ENCODE measurements at places on chromosomes 2 and 18.

GRCh38 chr2:68757081-68757480 is 22.5 kb downstream of the ARHGAP25 start:
- no peak for DNase-seq

- DNase-seq = no peak
These were observed 743.6 kb upstream of the FANCL start for GRCh38 chr2:58984731-58985130.

DNA sequence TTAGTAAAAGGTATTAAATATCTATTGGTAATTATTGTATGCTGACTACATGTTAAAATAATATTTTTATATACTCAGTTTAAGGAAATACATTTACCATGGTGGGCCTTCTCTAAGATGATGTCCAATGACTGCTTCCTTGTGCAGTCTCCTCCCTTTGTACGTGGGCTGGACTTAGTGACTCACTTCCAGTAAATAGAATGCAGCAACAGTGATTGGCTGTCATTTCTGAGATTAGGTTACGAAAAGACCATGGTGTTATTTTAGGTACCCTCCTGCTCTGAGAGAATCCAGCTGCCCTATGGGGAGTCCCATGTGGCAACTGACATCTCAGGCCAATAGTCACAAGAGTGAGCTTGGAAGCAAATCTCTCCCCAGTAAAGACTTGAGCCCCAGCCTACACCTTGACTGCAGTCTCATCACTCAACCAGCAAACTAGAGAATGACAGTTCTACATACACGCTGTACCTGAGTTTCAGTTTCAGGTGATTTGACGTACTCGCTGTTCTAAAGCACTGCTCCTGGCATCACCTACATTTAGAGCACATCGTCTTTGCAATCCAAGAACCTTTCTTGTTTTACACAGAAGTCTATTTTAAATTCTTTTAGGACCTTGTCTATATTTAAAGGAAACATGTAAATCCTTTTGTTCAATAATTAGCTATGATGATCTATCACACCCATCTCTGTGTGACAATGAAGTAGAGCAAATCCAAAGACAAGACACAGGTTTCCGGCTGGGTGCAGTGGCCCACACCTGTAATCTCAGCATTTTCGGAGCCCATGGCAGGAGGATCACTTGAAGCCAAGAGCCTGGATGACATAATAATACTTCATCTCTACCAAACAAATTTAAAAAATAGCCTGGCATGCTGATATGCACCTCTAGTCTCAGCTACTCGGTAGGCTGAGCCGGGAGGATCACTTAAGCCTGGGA is 87.2 kb downstream of the COBLL1 start:
- no peak for DNase-seq

- no peak for DNase-seq
These were observed 230.3 kb upstream of the TRIB2 start for GRCh38 chr2:12486205-12487118.

DNA sequence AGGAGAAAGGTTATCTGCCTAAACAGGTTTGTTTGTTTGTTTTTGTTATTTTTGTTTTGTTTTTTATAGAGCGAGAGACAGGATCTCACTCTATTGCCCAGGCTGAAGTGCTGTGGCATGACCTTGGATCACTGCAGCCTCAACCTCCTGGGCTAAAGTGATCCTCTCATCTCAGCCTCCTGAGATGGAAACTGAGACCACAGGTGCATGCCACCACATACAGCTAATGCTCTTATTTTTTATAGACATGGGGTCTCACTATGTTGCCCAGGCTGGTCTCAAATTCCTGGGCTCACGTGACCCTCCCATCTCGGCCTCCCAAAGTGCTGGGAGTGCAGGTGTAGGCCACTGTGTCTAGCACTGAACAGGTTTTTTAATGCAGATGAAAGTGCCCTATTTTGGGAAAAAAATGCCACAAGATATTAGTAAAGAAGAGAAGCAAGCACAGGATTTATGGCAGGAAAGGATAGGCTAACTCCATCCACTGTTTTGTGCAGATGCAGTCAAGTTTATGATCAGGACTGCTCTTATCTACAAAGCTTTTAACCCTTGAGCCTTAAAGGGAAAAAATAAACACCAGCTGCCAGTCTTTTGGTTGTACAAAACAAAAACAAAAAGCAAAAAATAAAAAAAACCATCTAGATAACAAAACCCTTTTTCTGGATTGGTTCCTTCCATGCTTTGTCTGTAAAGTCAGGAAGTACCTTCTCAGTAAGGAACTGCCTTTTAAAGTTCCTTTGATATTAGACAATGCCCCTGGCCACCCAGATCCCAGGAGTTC is 29.4 kb downstream of the MAP4K3 start:
- no peak for DNase-seq

DNA sequence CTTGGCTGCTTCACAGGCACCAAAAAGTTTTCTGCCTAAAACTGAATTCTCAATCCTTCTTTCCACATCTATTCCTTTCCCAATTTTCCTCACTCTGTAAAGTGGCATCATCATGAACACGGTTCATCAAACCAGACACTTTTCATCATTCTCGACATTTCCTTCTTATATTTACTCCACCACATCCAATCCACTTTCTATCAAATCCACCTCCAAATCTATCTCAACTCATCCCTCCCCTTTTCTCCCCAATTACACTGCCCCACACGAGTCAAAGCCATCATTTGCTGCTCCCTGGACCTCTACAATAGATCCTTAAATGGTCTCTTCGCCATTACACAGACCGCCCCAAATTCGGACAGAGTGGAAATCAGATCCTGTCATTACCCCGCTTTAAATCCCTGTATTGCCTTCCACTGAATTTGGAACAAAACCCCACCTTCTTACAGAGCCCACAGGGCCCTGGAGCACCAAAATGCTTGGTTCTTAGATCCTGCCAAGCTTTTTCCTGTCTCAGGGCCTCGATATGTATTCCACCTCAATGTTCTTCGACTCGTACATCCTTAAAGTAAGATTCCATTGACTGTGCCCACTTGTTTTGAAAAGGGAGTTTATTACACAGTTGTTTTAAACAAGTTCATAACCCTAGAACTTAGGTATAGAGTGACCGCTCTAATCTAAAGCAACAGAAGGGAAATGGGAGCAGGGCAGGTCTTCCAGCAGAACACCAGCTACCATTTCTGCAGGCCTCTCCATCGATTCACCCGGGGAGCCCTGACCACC is 856 bp downstream of the ACAA2 start:
- no peak for DNase-seq

- DNase-seq = no peak
These were observed 134.5 kb downstream of the RHBDD1 start for GRCh38 chr2:226970362-226970761.

DNA sequence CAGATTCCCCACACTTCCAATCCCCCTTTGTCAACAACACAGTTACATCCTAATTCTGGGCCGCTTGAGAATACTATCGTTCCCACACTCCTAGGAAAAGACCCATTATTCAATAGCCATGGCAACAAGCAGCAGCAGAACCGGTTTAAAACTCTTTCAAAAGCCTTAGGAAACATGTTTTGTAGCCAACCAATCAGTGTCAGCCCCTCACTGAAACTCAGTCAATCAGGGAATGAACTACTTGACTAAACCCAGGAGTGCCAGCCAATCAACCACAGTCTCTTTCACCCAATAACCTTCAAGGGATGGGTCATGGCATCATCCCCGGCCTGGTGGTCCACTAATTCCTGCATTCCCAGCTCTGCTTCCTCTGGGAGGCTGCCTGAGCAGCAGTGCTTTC is 204.8 kb upstream of the HS6ST1 start:
- DNase-seq = no peak

DNA sequence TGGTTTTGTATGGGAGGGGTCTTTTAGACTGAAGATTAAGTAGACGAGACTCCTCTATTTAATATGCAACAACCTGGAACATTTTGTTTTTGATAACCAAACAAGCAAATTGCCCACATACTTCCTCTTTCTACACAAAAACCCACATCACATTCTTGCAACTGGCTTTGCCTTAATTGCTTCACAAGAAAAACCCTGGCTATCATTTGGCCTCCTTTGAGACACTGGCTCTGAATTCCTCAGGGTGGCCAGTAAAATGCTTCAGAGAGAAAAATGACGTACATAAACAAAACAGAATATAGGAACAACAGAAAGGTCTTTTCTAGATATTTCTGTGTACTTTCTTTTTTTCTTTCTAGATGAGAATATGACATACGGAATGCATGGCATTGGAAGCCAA is 103.0 kb downstream of the TRIB2 start:
- no peak for DNase-seq

DNA sequence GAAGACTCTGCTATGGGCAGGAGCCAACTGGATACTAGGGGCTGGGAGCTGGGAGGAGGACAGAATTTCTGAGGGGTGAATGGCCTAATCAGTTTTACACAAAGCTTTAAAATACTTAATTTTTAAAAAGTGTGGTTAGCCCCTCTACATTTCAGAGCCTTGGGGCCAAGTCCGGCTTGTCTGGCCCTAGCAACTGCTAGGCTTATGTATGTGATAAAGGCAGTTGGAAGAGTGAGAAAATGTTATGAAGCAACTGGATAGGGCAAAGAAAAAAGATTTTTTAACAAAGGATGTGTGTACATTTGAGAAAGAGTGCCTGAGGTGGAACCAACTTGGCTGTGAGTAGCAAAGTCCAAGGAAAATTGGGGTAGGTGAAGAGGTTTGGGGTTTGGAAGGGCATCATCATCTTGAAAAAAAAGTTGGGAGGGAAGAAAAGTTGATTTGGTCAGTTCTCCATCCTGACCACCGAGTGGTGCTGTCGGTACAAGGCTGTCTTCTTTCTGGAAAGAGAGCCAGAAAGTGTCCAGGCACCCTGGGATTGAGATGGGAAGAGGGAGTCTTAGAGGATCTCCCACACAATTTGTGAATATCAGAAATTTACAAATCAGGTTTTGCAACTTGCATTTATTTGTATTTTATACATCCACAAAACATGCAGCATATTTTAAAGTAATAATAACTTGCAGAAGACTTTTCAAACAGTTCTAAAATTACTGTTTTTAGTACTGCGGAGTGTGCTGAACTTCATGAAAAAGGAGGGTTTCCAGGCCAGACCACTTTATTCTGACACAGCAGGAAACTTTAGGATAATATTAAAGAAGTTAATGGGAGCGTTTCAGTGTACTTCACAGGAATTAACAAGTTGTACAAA is 10.5 kb upstream of the CDK15 start:
- peak; percentile 54 for DNase-seq

GRCh38 chr2:10211844-10212422 is 89.4 kb downstream of the RRM2 start:
- DNase-seq = no peak

DNA sequence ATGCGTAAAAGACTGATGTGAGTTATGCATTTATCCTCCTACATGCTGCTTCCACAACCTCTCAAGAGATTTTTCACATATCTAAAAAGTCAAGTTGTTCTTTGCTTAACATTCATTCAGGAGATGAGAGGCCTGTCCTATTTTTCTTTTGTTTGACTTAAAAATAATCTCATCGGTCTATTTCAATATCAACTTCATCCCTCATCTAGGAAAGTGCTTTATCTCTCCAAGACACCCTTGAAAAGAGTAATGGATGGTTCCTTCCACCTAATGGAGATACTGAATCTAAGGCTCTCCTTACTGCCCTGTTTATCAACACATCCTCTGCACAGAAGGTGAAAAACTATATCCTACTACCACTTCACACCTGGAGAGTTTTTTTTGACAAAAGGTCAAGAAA is 2.4 kb downstream of the NFE2L2 start:
- DNase-seq = no peak

- DNase-seq = no peak
These were observed 92.0 kb downstream of the PMS1 start for GRCh38 chr2:189876271-189876670.

GRCh38 chr2:240302041-240302440 is 133.4 kb upstream of the GPC1 start:
- no peak for DNase-seq

DNA sequence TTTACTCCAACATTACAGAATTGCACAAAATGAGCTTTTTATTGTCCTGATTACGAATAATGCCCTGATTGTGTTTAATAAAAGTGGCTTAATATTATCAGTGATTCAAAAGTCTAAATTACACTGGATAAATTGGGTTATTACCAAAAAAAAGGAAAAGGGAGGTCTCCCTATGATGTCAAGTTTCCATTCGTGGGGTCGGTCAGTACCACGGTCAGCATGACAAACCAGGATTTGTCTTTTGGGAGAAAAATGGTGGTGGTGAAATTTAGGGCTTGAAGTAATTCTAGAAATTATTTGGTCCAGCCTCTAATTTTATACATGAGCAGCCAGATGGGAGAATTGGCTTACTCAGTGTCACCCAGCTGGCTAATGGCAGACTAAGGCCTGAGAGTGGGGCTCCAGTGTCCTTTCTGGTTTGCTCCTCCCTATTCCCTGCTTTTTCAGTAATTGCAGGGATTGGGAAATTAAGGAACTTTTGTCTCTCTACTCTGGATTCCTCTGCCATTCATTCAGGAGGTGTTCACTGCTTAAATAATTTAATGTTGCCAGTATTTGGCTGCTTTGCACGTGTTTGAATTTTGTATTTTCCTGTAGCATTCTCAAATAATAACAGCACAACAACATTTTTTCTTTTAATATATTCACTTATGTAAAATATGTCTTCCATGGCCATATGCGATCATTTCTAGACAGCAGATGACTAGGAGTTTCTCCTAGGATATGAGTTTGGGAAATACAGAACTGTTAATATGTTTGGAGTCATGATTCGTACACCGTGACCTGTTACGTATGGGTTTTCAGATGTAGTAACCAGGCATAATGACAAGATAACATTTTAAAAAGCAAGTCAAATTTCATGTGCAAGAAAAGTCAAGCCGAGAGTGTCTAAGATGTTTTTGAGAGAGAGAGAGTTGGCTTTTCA is 128.9 kb upstream of the NOSTRIN start:
- no peak for DNase-seq

DNA sequence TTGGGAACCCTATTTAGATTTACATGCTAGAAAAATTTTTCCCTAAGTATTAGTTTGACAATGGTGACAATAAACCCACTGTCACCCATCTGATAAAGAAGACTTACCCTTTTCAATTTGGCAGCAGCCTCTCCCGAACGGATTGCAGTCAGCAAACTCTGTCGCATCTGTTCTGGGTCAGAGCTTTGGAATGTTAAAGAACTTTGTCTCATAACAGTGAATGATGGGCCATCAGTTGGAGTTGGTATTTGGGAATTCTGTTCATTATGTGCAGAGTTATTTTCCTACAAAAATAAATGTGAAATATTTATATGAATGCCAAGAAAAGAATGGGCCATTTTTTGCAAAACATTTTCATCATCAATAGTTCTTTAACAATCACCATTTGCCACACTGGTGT is 70.8 kb upstream of the GRB14 start:
- DNase-seq = no peak

GRCh38 chr18:54829856-54830255 is 1.6 kb downstream of the RAB27B start:
- DNase-seq = no peak

- DNase-seq = peak; percentile 88
These were observed 86.6 kb downstream of the ITGB1BP1 start for GRCh38 chr2:9336576-9337314.

DNA sequence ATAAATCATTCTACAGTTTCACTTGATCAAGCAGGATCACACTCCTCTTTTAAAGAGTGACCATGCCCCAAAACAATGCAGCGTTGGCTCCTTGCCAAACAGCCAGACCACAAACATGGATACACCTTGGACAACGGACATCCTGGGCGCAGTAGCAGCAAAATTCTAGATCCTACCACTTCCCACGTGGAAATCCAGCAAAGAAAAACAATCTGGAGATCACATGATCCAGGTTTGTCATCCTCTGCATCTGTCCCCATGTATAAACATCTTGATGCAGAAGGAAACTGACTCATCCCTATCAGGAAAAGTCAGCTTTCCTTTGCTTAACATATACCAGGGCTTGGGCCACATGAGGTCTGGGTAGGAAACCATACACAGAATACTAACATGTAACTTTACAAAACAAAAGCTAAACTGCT is 53.1 kb downstream of the ZNF521 start:
- DNase-seq = no peak
